ENCODE measurements at places on chromosomes 16 and 17. TPM values are rescaled to one million over a fixed set of nuclear protein-coding genes. Genes with fewer than 3 reads are reported as not detected.

The KRTAP4-1 gene
- total RNA-seq = not detected

The CDH5 gene
- 58.4 TPM for total RNA-seq

The CFAP97D1 gene
- not detected for total RNA-seq

The TIMM22 gene
- total RNA-seq = 17.3 TPM

The PRR35 gene
- not detected for total RNA-seq

The BRIP1 gene
- 0.24 TPM for total RNA-seq

The PDE6G gene
- not detected for total RNA-seq

The TACO1 gene
- total RNA-seq = 41.5 TPM

The CTRB2 gene
- not detected for total RNA-seq

The TP53TG3F gene
- not detected for total RNA-seq

The EMC8 gene
- 25.8 TPM for total RNA-seq

The TBC1D26 gene
- not detected for total RNA-seq

The AGRP gene
- not detected for total RNA-seq

The CMTM2 gene
- total RNA-seq = 0.35 TPM

The HSD11B2 gene
- total RNA-seq = 0.81 TPM

The SECTM1 gene
- total RNA-seq = 4.9 TPM

The HEATR9 gene
- total RNA-seq = not detected

The ZPBP2 gene
- not detected for total RNA-seq

The ATXN2L gene
- total RNA-seq = 46.3 TPM

The NATD1 gene
- total RNA-seq = 21.4 TPM

The CNGB1 gene
- not detected for total RNA-seq

The TBC1D3B gene
- 4.0 TPM for total RNA-seq

The CYBC1 gene
- 29.4 TPM for total RNA-seq

The RIPOR1 gene
- 68.4 TPM for total RNA-seq

The MT1M gene
- 6.7 TPM for total RNA-seq

The SEZ6L2 gene
- total RNA-seq = 0.43 TPM
